ENCODE measurements at places on chromosomes 1 and 21.

- DNase-seq = no peak
Observed at GRCh38 chr1:103056423-103056822, 51.9 kb downstream of the COL11A1 start.

DNA sequence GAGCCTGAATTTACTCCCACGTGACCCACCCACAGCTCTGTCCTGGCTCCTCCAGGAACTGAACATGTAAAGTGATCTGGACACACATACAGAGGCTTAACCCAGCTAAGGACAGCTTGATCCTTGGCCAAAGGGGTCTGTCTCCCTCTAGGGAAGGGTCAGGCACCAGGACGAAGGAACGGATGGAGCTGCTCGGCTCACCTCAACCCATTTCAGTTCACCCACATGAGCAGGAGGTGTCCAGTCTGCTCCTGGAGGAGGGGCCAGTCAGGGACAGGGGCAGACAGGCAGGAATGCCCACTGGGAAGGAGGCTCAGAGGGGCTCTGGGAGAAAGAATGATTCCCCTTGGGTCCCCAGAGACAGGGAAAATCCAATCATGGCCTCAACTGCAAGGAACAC lies 567.2 kb downstream of the PTPRU start:
- DNase-seq = no peak

GRCh38 chr21:45153358-45154318 lies 79.3 kb downstream of the ADARB1 start:
- DNase-seq = no peak

DNA sequence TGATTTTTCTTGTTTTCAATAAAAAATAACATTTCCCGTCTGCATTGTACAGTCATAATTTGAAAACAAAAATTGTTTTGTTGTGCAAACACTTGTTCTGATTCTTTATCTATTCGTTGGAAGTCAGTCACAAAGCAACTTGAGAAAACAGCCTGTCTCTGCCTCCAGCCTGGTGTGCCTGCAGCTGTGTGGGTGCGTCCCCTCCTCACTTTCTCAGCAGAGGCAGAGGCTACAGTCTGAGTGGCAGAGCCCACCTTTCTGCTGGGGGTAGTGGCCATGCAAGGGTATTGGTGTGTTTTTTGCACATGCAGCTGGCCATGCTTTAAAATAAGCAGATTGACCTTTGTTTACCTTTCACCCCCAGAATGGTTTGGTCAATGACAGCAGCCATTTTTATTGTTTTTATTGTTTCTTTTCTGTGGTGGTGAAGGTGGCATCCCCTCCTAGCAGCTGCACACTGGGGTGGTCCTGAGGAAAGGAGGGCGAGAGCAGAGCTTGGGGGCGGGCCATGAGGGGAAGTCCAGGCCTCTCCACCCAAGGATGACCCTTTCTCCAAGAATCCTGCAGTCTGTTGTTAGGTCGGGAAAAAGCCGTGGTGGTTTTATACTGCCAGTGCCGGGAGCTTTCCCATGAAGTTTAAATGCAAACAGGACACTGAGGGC lies 159.6 kb downstream of the PCBP3 start:
- DNase-seq = no peak

DNA sequence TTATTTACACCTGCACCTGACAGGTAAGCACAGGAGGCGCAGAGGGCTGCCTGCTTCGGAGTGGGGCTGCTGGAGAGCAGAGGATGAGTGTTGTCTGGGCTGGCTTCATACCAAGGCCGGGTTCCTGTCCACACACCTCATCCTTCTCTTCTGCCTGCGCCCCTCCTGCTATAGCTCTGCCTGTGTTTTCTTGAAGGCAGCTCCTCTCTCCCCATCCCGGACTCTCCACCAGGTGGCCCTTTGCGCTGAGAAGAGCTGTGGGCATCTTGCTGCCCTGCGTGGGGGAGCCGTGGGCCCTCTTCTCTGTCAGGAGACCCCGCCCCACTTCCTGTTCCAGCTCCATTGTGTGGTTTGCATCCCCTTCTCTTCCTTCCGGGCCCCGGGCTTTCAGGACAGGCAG lies 35.0 kb downstream of the ARHGEF10L start:
- no peak for DNase-seq

- DNase-seq = no peak
Observed at GRCh38 chr1:13737398-13737797, 37.4 kb downstream of the PRDM2 start.

GRCh38 chr1:38962113-38962512 lies 20.5 kb upstream of the RHBDL2 start:
- no peak for DNase-seq

- peak; percentile 71 for DNase-seq
Observed at GRCh38 chr1:167533851-167534300, 15.5 kb upstream of the CD247 start.

All from stimulated activated CD4-positive, alpha-beta T cell treated with anti-CD3 and anti-CD28 coated beads, Interleukin-15, amount 100 ng/mL, for 24 hours (primary cell).